ENCODE measurements at places on chromosomes 3 and 15. TPM values are rescaled to one million over a fixed set of nuclear protein-coding genes. Genes with fewer than 3 reads are reported as not detected.
A peak's percentile ranks its signal among the peaks of the same experiment; 100 is the strongest.

GRCh38 chr3:94935738-94936580 is 873.1 kb downstream of the NSUN3 start:
- no peaks in the 10 kb centered on the region for H3K36me3 ChIP-seq
- H3K4me3 ChIP-seq: no peak overlapping the region
- no peaks in the 10 kb centered on the region for H3K27me3 ChIP-seq
- no peak overlapping the region for H3K27ac ChIP-seq
- DNase-seq: no peak
- H3K4me1 ChIP-seq: no peaks in the 10 kb centered on the region

The KLHL40 gene
- total RNA-seq: not detected

The CYP19A1 gene
- not detected for total RNA-seq

DNA sequence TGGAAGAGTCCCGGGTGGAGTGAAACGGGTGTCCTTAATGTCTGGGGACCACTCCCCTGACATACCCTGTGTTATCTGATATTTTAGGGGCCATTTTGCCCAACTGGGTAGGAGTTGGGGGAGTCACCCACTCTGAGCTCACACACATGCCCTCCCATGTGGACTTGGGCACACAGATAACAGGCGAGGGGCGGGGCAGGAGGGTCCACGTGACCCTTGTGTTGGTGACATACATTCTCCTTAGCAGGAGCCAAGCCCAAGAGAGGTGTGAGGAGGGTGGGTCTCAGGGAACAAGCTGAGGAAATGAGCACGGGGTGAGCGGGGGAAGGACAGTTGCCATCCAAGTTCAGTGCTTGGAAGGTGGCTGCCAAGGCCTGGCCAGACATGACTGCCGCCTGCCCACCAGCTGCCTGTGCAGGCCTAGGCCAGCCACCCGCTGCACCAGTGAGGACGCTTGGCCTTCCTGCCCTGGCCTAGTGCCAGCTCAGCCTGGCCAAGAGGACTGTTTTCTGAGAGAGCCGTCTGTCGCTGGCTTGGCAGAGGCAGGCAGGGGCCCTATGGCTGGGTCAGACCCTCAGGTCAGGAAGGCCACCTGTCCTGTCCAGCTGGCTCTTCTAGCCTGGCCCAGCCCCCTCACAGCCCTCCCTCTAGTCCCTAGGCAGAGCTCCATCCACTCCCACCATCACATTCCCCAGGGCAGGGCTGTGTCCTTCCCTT is 31.3 kb upstream of the TMEM115 start:
- H3K36me3 ChIP-seq: no peaks in the 10 kb centered on the region
- H3K4me1 ChIP-seq: no peaks in the 10 kb centered on the region
- no peaks in the 10 kb centered on the region for H3K27me3 ChIP-seq
- H3K4me3 ChIP-seq: no peak overlapping the region
- DNase-seq: peak; percentile 26

The PIGB gene
- total RNA-seq: 8.3 TPM

- H3K4me1 ChIP-seq: no peaks in the 10 kb centered on the region
- no peaks in the 10 kb centered on the region for H3K27me3 ChIP-seq
- no peaks in the 10 kb centered on the region for H3K36me3 ChIP-seq
- no peak overlapping the region for H3K4me3 ChIP-seq
- H3K27ac ChIP-seq: no peak overlapping the region
Observed at GRCh38 chr3:37321863-37322262, 147.5 kb upstream of the LRRFIP2 start.

Measured in uterus (tissue), 4 donors.